ENCODE measurements at places on chromosomes 2 and 18. TPM values are rescaled to one million over a fixed set of nuclear protein-coding genes. Genes with fewer than 3 reads are reported as not detected.

The UNC80 gene
- total RNA-seq: not detected

DNA sequence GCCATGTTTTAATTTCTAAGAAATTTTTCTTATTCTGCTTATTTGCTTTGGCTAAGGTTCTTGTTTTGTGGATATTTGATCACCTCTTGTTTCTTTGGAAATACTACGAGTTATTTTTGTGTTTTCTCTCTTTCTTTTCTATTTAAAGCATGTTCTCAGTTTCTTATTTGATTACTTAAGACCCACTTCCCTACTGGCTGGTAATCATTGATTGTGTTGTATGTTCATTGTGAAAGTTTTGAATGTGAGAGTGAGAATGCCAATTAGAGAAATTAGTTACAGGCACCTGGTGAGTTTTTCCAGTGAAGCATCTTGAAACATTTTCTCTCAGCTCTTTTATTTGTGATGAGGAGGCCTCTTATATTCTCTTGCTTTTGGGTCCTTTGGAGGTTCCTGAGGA is 226.7 kb upstream of the MC4R start:
- DNase-seq: no peak

DNA sequence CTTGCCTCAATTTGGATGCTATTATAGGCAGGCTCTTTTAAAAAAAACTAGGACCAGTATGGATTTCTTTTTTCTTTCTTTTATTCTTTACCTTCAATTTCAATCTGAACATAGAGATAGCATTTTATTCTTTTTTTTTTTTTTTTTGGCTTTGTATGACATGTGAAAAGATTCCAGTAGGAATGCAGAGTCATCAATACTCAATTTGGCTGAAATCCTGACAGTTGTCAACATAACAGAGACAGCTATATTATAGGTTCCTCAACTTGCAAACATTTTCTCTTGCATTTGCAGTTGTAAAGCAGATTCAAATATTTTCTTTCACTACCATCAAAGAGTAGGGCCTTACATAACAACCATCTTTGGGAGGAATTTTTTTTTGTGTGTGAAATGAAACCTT is 334.4 kb downstream of the LRP1B start:
- no peak for DNase-seq

- peak; percentile 38 for DNase-seq
Measured at GRCh38 chr2:9763356-9764152, 79.7 kb upstream of the TAF1B start.

- no peak for DNase-seq
Measured at GRCh38 chr2:217271813-217272212, 411.9 kb upstream of the TNP1 start.

GRCh38 chr2:74201596-74201995 is 3.2 kb downstream of the MTHFD2 start:
- DNase-seq: no peak

Data from Calu3 (cell line).